ENCODE measurements at places on chromosomes 4 and X. TPM values are rescaled to one million over a fixed set of nuclear protein-coding genes. Genes with fewer than 3 reads are reported as not detected.

DNA sequence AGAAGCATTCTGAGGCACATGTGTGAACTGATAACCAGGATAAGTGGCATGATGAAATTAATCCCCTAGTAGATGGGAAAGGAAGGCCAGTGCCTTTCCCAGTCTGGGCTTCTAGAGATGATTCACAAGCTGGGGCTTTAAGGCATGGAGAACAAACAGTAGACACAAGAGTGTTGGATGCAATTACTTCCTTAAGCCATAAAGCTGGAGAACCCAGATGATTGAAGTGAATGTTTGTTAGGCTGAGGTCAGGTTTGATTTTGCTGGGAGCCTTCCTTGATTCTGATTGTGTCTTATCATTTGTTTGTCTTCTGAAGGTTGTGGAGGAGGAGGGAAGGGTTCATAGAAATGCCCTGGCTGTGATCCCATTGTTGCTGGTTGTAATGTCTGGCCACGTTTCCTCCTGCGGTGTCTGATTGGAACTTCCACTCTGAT, 125.2 kb downstream of the NHS start:
- no peak for DNase-seq

- DNase-seq: no peak
Observed at GRCh38 chrX:51476930-51477329, 19.5 kb downstream of the NUDT11 start.

- DNase-seq: no peak
Observed at GRCh38 chr4:185955826-185956543, 113.0 kb upstream of the TLR3 start.

The GPR82 gene
- total RNA-seq: 0.20 TPM

GRCh38 chr4:17155486-17155885, 257.0 kb upstream of the LDB2 start:
- no peak for DNase-seq

The ITGB1BP2 gene
- 7.5 TPM for total RNA-seq

DNA sequence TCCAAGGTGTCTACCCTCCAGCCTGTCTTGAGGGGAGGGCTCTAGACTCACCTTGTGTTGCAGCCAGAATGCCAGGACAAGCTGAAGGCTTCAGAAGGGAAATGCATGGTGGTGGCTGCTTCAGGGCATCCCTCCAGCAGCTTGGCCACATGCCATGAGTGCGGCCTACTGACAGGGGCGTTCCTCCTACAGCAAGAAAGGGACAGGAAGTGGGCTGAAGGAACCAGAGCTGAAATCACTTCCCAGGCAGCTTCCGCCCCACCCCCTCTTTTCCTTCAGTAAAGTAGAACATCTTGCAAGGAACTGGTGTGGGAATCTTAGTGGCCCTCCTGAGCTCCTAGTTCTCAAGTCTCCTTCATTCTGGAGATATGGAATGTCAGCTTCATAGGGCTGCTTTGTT, 167.5 kb upstream of the DGKK start:
- no peak for DNase-seq

GRCh38 chrX:20637351-20637750, 370.6 kb upstream of the RPS6KA3 start:
- DNase-seq: no peak

GRCh38 chr4:69196209-69196965, 18.2 kb downstream of the UGT2B11 start:
- DNase-seq: no peak

The SPANXD gene
- total RNA-seq: not detected

The GAGE12C gene
- not detected for total RNA-seq

DNA sequence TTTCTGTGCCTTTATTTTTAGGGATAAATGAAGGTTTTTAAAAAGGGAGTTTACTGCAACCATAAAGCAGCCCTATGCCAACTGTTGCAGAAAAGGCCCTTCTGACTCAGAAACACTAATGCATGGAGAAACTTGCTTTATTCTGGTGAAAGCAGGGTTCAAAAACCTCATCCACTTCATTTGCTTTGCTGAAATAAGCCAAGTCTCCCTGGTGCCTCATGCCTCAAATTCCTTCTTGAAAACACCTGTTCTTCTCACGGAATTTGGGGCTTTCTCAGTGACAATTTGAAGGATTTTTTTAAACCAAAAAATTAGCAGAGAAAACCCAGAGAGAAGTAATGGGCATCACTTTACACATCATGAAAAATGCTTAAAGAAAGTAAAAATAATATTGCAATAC, 349.0 kb downstream of the PCDH7 start:
- no peak for DNase-seq

The MAGEA2B gene
- total RNA-seq: not detected

DNA sequence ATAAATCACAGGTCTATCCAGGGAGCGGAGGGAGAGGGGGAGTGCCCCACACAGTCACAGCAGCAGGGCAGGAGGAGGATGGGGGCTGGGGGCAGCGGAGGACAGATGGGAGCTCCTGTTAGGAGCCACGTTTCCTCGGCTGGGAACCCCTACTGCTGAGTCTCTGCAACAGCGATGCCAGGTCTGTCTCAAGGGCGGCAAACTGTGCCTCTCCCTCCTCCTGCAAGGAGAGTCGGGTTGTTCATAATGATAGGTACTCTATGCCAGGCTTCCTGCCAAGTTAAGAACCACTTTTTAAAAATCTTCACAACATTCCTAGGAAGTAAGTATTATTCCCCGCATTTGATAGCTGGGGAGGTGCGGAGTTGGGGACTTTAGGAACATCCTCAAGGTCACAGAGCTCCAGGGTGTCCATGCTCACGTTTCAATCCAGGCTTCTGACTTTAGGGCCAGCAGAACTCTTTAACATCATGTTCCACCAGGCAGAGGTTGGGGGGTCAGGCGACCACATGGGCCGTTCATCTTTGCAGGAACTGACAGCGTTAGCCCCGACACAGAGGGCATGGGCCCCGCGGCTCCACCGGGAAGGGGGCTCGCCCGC, 98.3 kb upstream of the MAML3 start:
- peak; percentile 14 for DNase-seq

The FHDC1 gene
- total RNA-seq: 0.06 TPM

The FAM53A gene
- 1.5 TPM for total RNA-seq

- no peak for DNase-seq
Observed at GRCh38 chr4:75696071-75696470, 22.9 kb upstream of the G3BP2 start.

- DNase-seq: peak; percentile 14
Observed at GRCh38 chr4:14871676-14872430, 130.4 kb upstream of the CPEB2 start.

GRCh38 chr4:137106287-137106686, 426.0 kb downstream of the PCDH18 start:
- DNase-seq: no peak

The CXCL11 gene
- not detected for total RNA-seq

The FATE1 gene
- total RNA-seq: not detected

The JCHAIN gene
- 1,325 TPM for total RNA-seq

- no peak for DNase-seq
Observed at GRCh38 chr4:60648774-60649173, 551.4 kb upstream of the ADGRL3 start.

The SNCA gene
- not detected for total RNA-seq

The TEX13B gene
- not detected for total RNA-seq

The TECRL gene
- total RNA-seq: not detected

Measured in OCI-LY7 (cell line).